H1 (cell line): ENCODE measurements at places on chromosomes 5 and 9. TPM values are rescaled to one million over a fixed set of nuclear protein-coding genes. Genes with fewer than 3 reads are reported as not detected.

GRCh38 chr5:42419294-42419693 is 3.9 kb upstream of the GHR start:
- DNase-seq = no peak
- no peaks in the 10 kb centered on the region for H3K36me3 ChIP-seq
- H3K4me3 ChIP-seq = no peak overlapping the region
- no peaks in the 10 kb centered on the region for H3K27me3 ChIP-seq

- no peaks in the 10 kb centered on the region for H3K27me3 ChIP-seq
- peaks cover 2% of the 10 kb centered on the region; the same call in 1 of the 2 replicates for H3K4me1 ChIP-seq
- no peak overlapping the region for H3K4me3 ChIP-seq
- DNase-seq = no peak
- no peaks in the 10 kb centered on the region for H3K36me3 ChIP-seq
These were observed 22.3 kb downstream of the GLIS3 start for GRCh38 chr9:4277531-4277991.

- H3K36me3 ChIP-seq = no peaks in the 10 kb centered on the region
- H3K27ac ChIP-seq = no peak within 1 kb of the TSS; the same call in 1 of the 2 replicates
- peaks cover 8% of the 10 kb centered on the region for H3K4me1 ChIP-seq
- peak within 1 kb of the TSS; percentile 80 for H3K4me3 ChIP-seq
- H3K27me3 ChIP-seq = no peaks in the 10 kb centered on the region
These were observed at the start of gene ARHGAP26 for GRCh38 chr5:142769793-142770649. Gene ARHGAP26, plus strand, starts transcription at chr5:142770377. Its CDS starts 385 bp downstream, at chr5:142770762.

DNA sequence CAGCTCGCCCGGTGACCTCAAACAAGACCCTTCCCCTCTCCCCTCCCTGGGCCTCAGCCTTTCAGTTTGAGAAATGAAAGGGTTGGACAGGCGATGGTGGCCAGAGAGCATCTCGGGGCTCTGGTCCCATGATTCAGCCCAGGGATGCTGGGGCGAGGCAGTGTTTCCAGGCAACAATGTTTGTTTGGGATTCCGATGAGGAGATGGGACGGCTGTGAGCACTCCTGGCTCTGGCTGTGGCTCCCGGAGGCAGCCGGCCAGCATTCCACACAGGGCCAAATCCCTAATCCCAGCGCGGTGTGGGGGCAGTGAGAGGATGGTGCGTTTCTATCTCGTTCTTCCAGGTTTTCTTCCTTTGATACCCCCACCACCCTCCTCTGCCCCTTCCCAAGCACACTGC is 66.0 kb downstream of the HMCN2 start:
- no peaks in the 10 kb centered on the region for H3K36me3 ChIP-seq
- H3K27ac ChIP-seq = no peak overlapping the region
- no peaks in the 10 kb centered on the region for H3K27me3 ChIP-seq

DNA sequence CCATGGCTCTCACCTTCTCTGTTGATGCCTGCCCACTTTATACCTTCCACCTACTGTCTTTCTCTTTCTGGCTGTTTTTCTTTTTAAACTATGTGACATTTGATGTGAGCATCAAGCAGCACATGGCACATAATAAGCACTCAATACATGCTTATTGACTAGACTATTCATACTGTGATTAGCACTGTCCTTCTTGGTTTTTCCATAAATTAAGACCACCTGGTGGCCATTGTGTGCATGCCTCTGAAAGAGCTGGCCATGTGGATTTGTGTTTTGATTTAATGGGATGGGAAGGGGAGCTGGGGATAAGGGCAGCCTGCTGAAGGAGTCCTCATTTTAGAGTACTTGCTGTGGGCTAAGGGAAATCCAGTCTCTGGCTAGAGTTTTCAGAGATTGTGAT is 79.4 kb downstream of the ARHGEF28 start:
- H3K27me3 ChIP-seq = no peaks in the 10 kb centered on the region
- H3K4me3 ChIP-seq = no peak overlapping the region
- H3K27ac ChIP-seq = no peak overlapping the region
- no peaks in the 10 kb centered on the region for H3K4me1 ChIP-seq
- H3K36me3 ChIP-seq = no peaks in the 10 kb centered on the region
- no peak for DNase-seq

- H3K4me3 ChIP-seq = no peak overlapping the region
- DNase-seq = no peak
- H3K36me3 ChIP-seq = no peaks in the 10 kb centered on the region
- H3K4me1 ChIP-seq = peaks cover 3% of the 10 kb centered on the region
These were observed 5.6 kb upstream of the SPARC start for GRCh38 chr5:151692312-151692711.

DNA sequence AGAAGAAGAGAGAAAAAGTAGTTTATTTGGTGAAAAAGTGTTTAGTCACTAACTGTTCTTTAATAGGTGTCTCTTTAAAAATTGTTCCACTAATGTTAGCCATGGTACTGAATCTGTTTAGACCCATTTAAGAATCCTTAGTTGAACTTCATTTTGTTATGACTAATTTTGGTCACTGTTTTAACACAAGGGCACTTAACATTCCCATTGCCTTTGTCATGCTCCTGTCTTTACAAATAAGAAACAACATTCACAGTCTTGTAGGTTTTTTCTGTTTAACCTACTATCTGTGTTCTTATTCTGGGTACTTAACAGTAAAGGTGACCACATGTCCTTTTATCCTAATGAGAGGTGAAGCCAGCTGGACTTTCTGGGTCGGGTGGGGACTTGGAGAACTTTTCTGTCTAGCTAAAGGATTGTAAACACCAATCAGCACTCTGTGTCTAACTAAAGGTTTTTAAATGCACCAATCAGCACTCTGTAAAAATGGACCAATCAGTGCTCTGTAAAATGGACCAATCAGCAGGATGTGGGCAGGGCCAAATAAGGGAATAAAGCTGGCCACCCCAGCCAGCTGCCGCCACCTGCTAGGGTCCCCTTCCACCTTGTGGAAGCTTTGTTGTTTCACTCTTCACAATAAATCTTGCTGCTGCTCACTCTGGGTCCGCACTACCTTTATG is 116.7 kb downstream of the WDR70 start:
- H3K4me1 ChIP-seq = no peaks in the 10 kb centered on the region
- H3K27ac ChIP-seq = no peak overlapping the region
- H3K27me3 ChIP-seq = no peaks in the 10 kb centered on the region
- H3K36me3 ChIP-seq = no peaks in the 10 kb centered on the region

- no peaks in the 10 kb centered on the region for H3K4me1 ChIP-seq
- no peak overlapping the region for H3K4me3 ChIP-seq
These were observed 27.8 kb upstream of the STX17 start for GRCh38 chr9:99878651-99879050.

DNA sequence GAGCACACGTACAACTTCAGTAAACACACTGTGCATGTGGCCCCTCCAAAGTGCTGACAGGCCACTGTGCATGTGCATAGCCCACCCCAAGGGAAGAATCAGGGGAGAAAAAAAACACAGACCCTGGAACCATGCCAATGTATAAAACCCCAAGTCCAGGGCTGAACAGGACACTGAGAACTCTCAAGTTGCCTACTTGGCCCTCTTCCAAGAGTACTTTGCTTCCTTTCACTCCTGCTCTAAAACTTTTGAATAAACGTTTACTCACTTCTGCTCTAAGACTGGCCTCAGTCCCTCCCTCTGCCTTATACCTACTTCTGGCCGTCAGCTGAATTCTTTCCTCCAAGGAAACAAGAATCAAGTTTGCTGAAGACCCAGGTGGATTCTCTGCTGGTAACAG is 77.7 kb upstream of the NFIB start:
- no peak overlapping the region for H3K4me3 ChIP-seq
- H3K36me3 ChIP-seq = no peaks in the 10 kb centered on the region
- H3K27ac ChIP-seq = no peak overlapping the region
- no peaks in the 10 kb centered on the region for H3K4me1 ChIP-seq

GRCh38 chr9:101027733-101028345 is 688 bp upstream of the PLPPR1 start:
- H3K27ac ChIP-seq = no peak overlapping the region
- no peaks in the 10 kb centered on the region for H3K36me3 ChIP-seq
- peak overlapping the region; percentile 78 for H3K4me3 ChIP-seq
- DNase-seq = no peak

GRCh38 chr9:32701321-32702022 is 66.0 kb upstream of the TAF1L start:
- H3K36me3 ChIP-seq = no peaks in the 10 kb centered on the region
- H3K4me1 ChIP-seq = no peaks in the 10 kb centered on the region
- DNase-seq = no peak
- no peak overlapping the region for H3K4me3 ChIP-seq

GRCh38 chr5:89129941-89130340 is 247.0 kb upstream of the MEF2C start:
- H3K4me1 ChIP-seq = no peaks in the 10 kb centered on the region
- no peaks in the 10 kb centered on the region for H3K36me3 ChIP-seq
- no peak for DNase-seq
- no peak overlapping the region for H3K4me3 ChIP-seq
- no peak overlapping the region for H3K27ac ChIP-seq

DNA sequence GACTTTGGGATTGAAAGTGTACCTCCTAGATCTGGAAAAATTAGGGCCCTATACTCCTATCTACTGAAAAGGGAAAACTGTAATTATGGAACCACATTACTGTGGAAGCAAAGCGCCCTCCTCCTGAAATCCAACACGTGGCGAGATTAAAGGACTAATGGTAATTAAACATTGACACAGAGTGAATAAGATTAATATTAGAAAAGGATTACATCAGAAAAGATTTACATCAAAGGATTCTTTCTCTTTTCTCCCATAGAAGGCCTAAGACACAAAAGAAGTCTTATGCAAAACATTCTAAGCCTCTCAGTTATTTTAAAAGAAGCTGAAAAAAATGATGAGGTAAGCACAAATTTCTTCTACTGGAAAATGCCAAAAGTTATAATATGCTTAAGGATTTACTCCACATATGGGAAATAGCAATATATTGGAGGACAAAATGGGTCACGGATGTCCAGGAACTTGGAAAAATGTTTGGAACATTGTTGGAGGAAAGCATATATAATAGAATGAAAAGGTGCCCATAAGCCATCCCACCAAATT is 227.8 kb downstream of the TRPM3 start:
- H3K36me3 ChIP-seq = no peaks in the 10 kb centered on the region
- H3K4me3 ChIP-seq = no peak overlapping the region
- no peaks in the 10 kb centered on the region for H3K4me1 ChIP-seq

GRCh38 chr9:115553060-115553773 is 435.3 kb upstream of the TNC start:
- DNase-seq = no peak
- peaks cover 5% of the 10 kb centered on the region; the same call in 1 of the 2 replicates for H3K4me1 ChIP-seq
- no peak overlapping the region for H3K27ac ChIP-seq
- no peaks in the 10 kb centered on the region for H3K36me3 ChIP-seq

- no peak for DNase-seq
- H3K36me3 ChIP-seq = no peaks in the 10 kb centered on the region
- H3K27me3 ChIP-seq = no peaks in the 10 kb centered on the region
These were observed 41.8 kb downstream of the RAPGEF1 start for GRCh38 chr9:131697908-131698617.

- H3K27ac ChIP-seq = no peak overlapping the region
- DNase-seq = no peak
- H3K4me3 ChIP-seq = no peak overlapping the region
- H3K27me3 ChIP-seq = no peaks in the 10 kb centered on the region
- no peaks in the 10 kb centered on the region for H3K36me3 ChIP-seq
- H3K4me1 ChIP-seq = no peaks in the 10 kb centered on the region
These were observed 275.2 kb downstream of the MSX2 start for GRCh38 chr5:174999581-174999980.

GRCh38 chr9:13688990-13689600 is 409.6 kb upstream of the MPDZ start:
- peak overlapping the region; percentile 67 for H3K27ac ChIP-seq
- H3K4me1 ChIP-seq = peaks cover 7% of the 10 kb centered on the region; the same call in 1 of the 2 replicates
- peaks cover 5% of the 10 kb centered on the region for H3K36me3 ChIP-seq
- DNase-seq = no peak
- no peak overlapping the region for H3K4me3 ChIP-seq
- no peaks in the 10 kb centered on the region for H3K27me3 ChIP-seq

DNA sequence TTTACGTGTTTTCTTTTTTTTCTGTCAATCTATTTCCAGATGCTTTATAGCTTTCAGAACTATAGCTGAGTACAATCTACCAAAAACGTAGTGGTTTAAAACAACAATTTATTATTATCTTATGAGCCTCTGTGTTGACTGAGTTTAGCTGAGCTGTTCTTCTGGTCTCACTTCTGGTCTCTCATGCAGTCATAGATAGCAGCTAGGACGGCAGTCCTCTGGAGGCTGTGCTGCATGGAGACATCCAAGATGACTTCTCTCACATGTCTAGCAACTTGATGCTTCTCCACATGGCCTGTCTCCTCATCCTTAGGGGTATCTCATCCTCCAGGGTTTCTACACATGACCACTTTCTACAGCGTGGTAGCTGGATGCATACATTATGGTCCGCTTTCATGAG is 22.0 kb upstream of the RAD23B start:
- H3K27me3 ChIP-seq = no peaks in the 10 kb centered on the region
- no peak overlapping the region for H3K4me3 ChIP-seq
- H3K4me1 ChIP-seq = no peaks in the 10 kb centered on the region
- DNase-seq = no peak

DNA sequence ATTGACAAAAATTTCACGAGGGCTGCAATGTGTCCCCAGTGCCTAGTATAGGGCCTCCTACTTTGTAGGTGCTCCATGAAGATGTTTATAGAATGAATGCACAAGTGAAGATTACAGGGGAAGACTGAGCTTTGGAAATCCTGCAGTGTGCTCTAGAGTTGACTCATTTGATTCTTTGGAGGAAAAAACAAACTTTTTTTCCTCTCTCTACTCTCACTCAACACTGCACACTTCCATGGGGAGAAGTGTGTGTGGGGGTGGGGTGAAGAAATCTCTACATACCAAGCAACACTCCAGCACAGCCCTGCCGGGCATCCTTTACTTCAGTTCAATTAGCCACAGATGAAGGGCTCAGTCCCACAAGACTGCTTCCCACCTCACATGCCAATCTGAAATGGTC is 49.4 kb upstream of the KLF9 start:
- no peak for DNase-seq
- no peaks in the 10 kb centered on the region for H3K4me1 ChIP-seq
- no peaks in the 10 kb centered on the region for H3K36me3 ChIP-seq
- no peak overlapping the region for H3K4me3 ChIP-seq
- no peaks in the 10 kb centered on the region for H3K27me3 ChIP-seq

GRCh38 chr9:108100571-108100970 is 611.0 kb upstream of the KLF4 start:
- H3K36me3 ChIP-seq = no peaks in the 10 kb centered on the region
- no peak overlapping the region for H3K4me3 ChIP-seq
- no peaks in the 10 kb centered on the region for H3K27me3 ChIP-seq
- DNase-seq = no peak

DNA sequence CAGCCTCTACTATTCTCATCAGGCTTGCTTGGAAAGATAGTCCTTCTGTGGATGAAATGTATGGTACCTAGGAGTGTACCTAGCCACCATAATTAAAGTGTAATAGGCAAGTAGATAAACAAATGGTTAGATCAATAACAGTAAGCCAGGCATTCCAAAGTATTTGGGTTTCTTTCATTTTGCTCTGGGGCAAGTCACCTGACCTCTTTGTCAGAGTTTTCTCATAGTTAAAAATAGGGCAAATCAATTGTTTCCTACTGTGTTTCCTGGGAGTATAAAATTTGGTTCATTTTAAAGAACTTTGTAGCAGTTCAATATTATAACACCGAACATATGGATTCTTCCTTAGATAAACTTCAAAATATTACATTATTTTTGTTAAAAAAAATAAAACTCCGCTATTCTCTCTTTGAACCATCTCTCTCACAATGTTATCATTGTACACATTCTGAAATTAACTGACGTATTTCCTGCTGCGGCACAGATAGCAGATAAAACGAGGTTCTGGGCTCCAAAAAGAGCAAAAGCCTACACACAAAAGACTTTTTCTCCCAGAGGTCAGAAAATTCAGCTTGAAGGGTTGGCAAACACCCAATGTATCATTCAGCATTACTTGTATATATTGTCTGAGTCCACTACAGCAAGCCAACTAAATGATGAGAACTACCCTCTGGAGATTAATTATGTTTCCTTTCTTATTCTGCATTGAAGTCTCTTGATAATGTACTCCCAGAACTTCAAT is 267.9 kb downstream of the COX7C start:
- H3K36me3 ChIP-seq = no peaks in the 10 kb centered on the region
- H3K4me1 ChIP-seq = no peaks in the 10 kb centered on the region
- H3K4me3 ChIP-seq = no peak overlapping the region

The SLC1A3 gene
- total RNA-seq = 30.6 and 35.3 TPM in 2 replicates

The ERMP1 gene
- total RNA-seq = 16.5 and 16.7 TPM in 2 replicates

The BTNL8 gene
- 0.27 and 0.48 TPM in 2 replicates for total RNA-seq

The ORM1 gene
- total RNA-seq = not detected in 2 replicates
